ENCODE measurements at places on chromosomes 3 and 15.

DNA sequence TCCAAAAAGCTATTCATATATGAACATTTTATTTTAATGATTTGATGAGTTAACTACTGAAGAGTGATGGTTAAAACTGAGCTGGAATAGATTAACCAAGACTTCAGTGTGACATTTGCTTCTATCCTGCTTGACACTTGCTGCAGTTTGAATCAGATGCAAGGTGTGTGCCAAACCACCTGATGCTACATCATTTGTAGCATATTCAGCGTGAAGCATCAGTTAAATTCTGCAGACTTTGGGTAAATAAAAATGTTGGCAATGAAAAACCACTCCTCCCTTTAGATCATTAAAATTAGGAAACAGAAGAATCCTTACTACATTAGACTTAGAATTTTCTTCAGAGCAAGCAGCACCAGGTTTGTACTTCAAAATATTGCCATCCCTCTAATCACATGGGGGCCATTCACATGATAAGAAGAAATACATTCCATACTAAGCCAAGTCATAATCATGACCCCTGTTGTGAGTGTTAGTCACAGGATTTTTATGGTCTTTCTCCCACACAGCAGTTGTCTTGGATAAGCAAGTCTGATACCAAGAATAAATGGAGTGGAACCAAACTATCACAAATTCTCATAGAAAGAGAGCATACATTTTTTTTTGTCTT lies 160.7 kb upstream of the TNIK start:
- no peak for DNase-seq

DNA sequence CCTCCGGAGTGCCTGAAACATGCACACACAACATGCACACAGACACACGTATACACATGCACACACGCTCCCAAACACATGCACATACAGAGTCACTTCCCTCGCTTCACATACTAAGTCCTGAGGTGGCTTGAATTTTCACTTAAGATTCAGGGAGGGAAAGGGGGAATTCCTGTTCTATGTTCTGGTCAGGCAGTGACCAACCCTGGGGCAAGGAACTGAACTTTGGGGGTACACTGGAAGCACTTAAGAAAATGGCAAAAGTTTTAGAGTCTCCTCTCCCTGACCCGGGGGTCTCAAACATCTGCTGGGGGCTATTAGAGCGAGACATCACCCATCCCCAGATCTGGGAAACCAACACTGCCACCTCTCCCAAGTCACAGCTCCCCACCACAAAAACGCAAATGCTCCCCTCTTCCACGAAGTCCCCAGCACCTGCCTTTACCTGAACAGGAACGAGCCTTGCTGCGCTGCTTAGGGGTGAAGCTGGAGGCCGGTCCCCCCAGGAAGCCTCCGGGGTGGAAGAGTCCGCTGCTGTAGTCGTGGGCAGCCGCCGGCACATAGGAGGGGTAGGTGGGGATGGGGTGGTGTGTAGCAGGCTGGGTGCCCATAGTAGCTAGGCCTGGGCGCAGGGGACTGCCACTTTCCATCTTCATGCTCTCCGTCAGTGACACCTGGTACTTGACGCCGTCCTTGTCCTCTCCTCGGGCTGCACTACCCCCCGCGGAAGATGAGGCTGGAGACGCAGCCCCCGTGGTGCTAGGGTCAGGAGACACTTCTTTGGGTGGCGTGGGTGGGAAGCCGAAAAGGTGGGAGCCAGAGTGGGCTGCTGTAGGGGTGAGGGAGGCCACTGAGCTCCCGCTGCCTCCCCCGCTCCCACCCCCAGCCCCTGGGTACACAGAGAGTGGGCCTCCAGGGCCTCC lies 7.5 kb downstream of the GATA2 start:
- DNase-seq: peak; percentile 57

- DNase-seq: no peak
These were observed 90.9 kb downstream of the RORA start for GRCh38 chr15:61138156-61138555.

GRCh38 chr15:19987389-19988048 lies 554.1 kb downstream of the GOLGA6L6 start:
- peak; percentile 43 for DNase-seq

DNA sequence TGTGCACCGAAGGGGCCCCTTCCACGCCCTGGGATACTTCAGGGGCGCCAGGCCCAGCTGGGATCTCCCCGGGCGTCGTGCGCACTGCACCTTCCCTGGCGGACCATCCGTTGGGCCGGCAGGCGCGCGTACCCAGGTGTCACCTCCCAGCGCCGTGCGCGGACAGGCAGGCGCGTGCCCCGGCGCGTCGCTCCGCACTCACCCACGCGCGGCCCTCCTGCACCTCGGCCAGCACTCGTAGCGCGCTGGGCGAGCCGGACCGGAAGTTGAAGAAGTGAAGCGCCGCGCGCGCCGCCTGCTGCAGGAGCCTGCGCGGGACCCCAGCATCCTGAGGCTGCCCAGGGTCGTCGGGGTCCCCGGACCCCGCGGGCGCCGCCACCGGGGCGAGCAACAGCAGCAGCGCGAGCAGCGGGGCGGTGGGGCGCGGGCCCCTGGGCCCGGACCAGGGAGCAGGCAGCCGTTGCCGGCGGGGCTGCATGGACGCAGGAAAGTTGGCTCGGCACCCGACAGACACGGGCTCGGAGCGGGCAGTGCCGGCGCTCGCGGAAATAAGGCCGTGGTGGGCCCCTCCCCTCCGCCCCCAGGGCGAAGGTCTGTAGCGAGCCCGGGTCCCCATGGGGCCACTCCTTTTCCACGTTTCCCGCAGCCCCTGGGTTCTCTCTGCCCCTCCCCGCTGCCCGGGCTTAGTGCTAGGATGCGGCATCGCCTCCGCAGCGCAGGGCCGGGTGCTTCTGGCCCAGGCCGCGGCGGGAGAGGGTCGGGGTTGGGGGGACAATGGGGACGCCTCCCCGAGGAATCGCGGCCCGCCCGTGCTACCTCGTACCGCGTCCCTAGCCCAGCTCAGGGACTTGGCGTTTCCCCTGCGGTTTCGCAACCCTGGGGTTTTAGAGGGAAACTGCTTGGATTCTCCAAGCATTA lies at the start of gene RARRES1:
Gene RARRES1 (minus strand): TSS at position 520 of the 918 bp plus-strand sequence. CDS start 42 bp downstream, at position 478.
- peak; percentile 73 for DNase-seq

GRCh38 chr15:99976811-99977271 lies 243.6 kb upstream of the LYSMD4 start:
- no peak for DNase-seq

DNA sequence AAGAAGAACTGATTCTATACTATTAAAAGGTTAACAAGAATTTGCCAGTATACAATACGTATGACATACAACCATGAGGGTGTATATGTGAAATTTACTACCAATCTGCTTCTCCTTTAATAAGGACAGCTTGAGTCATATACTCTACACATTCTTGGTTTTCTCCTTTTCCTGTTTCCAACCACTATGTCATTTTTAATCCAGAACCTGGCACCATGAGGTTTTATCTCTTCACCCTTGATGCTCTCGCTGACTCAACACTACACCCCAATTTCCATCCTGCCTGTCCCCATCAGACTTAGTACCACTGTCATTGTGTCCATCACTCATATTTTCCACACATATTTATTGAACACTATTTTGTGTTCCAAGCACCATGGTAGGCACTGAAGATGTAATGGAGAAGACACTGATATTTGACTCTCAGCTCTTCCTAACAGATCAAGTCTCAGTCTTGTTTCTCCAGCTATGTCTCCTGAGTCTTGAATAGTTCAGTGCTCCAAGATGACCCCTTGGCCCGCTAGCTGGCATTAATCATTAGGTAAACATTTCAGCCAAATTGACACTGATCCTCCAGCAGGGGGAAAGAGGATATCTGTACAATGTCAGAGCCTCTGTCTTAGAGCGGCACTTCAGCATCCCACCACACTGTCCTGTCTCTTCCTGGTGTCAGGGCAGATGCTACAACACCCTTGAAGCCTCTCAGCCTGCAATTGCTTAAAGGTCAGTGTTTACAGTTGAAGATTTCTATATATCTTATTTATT lies 11.2 kb upstream of the COL8A1 start:
- no peak for DNase-seq

GRCh38 chr15:89662893-89663626 lies 7.8 kb upstream of the KIF7 start:
- no peak for DNase-seq

- DNase-seq: no peak
These were observed 1.2 kb downstream of the HAUS2 start for GRCh38 chr15:42549741-42550392.

DNA sequence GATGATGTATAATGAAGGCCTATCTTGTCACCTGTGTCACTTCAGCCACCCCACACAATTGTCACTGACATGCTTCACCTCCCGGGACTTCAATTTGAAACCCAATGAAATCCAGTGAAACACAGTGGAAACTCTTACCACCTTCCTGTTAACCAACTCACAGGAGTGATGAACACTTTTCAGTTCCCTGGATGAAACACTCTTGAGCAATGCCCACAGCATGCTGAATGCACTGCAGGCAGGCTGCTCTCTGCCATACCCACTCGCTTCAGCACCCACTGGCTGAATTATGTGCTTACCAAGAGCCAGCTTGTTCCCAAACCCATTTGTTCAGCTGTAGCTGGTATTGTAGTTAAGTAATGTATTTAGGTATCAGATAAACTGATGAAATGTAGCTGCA lies 47.0 kb downstream of the MAP2K1 start:
- no peak for DNase-seq

GRCh38 chr15:86591994-86592735 lies 512.5 kb downstream of the AGBL1 start:
- DNase-seq: no peak

- no peak for DNase-seq
These were observed 54.3 kb upstream of the SEC61A1 start for GRCh38 chr3:127997961-127998360.

DNA sequence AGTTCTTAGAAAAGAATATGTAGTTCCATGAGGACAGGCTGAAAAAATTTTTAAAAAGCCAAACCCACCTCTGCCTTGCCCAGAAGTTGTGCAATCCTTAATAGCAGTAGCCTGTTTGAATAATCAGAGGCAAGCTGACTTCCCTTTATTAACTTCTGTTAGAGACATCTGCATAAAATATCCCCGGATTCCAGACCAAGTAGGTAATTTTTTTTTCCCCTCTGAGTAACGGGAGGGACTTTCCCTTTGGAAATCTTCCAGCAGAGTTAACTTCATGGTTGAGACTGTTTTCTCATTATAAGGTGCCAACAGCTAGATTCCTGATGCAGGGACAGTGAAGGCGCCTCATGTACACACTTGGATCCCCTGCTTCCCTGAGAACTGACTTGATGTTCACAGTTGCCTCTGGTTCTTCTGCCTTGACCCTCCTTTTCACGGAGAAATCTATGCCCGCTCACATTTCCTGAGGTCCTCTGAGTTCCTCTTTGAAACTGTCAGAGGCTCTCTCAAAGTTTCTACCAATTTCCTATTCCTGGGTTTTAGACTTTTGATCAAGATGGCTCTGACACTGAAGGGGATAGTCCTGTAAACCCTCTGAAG lies 227.6 kb upstream of the BHLHE40 start:
- no peak for DNase-seq

GRCh38 chr3:16203031-16203430 lies 28.6 kb downstream of the GALNT15 start:
- DNase-seq: no peak

- DNase-seq: no peak
These were observed 26.3 kb downstream of the SRGAP3 start for GRCh38 chr3:9222956-9223639.

- no peak for DNase-seq
These were observed 160.0 kb downstream of the IL5RA start for GRCh38 chr3:2950159-2950558.

DNA sequence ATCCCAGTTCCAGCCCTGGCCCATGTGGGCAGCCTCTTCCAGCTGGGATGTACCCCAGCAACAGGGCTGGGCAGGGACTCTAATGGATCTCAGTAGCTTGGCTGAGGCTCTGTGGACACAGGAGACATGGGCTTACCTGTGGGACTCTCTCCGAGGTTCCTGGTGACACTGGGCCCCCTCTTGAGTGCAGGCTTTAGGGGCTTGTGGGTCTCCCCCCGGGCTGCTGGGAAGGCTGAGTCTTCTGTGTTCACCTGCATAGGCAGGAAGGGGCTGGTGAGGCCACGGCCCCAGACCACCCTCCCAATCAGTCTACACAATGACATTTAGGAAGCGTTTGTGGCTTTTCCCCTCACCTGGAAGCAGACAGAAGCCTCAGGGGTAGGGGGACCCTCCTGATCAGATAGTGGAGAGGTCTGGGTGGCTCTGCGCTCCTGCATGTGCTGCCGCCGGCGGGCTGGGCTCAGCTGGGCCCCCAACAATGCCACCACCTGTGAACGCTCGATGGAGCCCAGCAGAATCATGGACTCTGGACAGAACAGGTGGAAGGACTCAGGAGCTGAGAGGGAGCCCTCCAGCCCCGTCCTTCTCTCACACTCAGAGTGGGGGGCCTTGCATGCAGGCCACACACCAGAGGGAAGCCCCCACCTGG lies 8.4 kb downstream of the CLCN2 start:
- no peak for DNase-seq

GRCh38 chr3:179071323-179072099 lies at the start of gene ZMAT3:
Gene ZMAT3 (minus strand): TSS chr3:179071809. CDS start chr3:179067752, 4,057 bp downstream.
- peak; percentile 86 for DNase-seq

GRCh38 chr3:144496141-144496835 lies 524.7 kb downstream of the DIPK2A start:
- no peak for DNase-seq

DNA sequence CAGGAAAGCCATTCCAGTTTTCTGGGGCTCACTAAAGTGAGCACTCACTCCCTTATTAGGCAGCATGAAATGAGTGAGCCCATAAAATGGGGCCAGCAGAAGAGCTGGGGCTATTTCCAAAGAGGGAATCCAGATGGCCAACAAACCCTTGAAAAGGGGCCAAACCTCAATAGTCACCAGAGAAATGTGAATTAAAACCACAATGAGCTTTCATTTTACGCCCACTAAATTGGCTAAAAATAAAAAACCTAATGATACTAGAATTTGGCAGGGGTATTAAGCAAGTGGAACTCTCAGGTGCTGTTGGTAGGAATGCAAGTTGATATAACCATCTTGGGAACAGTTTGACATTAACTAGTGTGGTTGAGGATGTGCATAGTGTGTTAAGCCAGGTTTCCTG lies 42.1 kb upstream of the RAF1 start:
- no peak for DNase-seq

GRCh38 chr3:16482770-16483531 lies 30.5 kb downstream of the RFTN1 start:
- no peak for DNase-seq

DNA sequence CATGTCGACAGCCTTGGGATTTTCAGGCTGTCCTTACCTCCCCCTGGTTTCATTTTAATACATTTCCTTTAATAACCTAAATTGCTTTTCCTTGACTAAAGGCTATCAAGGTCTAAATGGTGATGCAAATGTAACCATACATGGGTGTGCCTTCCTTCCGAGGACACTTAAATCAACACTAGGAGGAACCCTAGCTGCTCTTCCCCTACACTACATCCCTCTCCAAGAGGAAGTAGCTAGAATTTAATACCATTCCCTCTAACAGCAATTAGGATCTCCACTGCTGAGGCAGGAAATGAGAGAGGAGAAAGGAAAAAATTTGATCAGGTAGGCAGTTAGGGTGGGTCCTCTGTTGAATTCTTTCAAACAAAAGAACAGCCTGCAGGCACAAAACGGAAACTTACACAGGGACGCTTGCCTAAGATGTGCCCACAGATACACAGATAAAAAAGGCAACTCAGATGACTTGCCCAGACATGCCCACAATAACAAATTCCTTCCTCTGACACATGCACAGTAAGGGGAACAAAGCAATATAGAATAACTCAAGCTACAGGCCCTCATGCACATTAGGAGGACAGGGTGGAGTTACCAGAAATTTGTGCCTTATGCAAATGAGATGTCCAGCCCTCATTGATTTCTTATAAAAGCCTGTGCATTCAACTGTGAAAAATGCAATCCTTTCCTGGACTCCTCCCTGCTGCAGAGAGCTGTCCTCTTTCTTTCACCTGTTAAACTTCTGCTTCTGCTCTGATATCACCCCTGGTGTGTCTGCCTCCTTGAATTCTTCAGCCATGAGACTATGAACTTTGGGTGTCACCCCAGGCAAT lies 1024.4 kb upstream of the CADM2 start:
- peak; percentile 55 for DNase-seq

Measured in NCI-H526 (cell line).